GM23338 (cell line): ENCODE measurements at places on chromosomes 1 and 21.

GRCh38 chr1:209589863-209590262 lies 6.3 kb downstream of the CAMK1G start:
- no peak for DNase-seq

DNA sequence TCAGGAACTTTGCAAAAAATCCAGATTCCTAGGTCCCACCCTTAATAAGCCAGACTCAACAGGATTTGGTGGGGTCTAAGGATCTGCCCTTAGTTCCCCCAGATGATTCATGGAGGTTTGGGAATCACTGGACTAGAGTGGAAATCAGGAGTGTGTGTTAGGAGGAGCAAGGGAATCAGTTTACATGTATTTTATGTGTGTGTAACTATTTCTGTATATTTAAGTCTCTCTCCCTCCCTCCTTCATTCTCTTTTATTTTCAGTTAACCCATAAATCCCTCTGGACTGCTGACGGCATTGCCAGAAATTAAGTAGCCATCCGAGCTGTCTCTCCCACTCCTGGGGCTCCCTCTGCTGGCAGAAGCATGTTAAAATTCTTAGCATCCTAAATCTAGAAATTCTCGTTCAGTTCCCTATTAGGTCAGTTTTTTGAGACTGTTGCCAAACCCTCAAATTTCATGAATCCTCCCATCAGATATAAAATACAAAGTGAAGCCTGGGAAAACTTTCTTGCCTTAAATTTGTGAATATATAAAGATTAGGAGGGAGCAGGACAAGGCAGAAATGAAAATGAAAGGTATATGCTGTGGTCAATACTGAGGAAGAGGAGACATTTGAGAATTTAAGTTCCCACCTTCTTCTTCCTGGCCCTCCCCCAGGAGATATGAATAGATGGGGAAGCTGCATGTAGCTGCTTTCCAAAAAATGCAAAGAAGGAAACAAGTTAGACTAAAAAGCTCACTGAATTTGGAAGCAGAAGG lies 11.7 kb upstream of the HSD11B1 start:
- DNase-seq, result peak; percentile 91

DNA sequence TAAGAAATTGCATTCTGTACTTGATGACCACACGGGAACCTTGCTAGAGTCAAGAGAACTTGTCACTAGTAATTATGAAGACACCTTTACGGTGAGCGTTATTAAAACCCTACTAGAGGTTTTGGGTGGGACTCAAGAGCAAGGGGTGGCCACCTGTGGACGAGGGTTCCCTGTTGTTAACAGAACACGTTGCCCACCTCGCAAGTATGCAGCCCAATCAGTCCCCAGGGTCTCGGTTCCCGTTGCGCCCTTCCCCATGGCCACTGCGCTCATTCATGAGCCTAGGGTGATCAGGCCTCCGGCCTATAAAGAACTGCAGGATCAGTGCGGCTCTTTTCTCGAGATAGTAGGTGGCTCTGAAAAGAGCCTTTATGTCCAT lies 30.2 kb upstream of the RNF187 start:
- no peak for DNase-seq

DNA sequence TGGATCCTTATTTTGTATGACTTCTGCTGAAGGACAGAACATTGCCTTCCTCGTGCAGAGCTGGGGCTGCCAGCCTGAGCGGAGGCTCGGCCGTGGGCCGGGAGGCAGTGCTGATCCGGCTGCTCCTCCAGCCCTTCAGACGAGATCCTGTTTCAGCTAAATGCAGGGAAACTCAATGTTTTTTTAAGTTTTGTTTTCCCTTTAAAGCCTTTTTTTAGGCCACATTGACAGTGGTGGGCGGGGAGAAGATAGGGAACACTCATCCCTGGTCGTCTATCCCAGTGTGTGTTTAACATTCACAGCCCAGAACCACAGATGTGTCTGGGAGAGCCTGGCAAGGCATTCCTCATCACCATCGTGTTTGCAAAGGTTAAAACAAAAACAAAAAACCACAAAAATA lies 27.5 kb upstream of the KDM4A start:
- DNase-seq, result no peak
